ENCODE measurements at places on chromosomes 7 and 10.

DNA sequence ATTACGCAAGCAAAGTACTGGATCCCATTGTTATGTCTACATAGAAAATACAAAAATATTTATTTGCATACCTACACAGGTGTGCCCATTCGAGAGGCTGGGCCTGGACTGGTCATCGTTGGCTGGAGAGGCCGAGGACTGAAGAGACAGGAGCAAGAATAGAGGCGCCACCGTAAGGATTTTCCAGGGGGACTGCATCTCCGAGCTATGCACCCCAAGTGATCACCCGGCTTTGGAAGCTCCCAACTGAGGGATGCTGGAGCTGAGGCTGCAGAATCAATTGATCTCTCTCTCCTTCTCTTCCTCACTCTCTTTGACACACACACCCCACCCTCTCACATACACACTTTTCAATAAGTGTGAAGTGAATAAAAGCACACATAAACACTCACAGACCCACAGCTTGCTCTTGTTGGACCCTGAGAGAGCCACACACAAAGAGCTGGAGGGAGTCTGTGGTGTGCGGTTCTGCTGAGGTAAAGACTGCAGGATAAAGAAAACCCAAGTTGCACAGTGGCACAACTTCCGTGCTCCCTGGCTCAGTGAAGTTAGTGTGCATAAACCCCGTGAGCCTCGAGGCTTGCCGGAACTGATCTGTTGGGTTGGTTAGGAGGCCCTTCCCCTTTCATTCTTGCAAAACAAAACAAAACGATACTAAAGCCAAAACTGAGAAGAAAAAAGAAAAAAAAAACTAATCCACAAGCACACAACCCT is at the start of gene AOAH:
TSS of gene AOAH (minus strand) at position 544 of the 714 bp plus-strand sequence. CDS start at position 198, 346 bp downstream.
- peak; percentile 80 for DNase-seq

- no peak for DNase-seq
Measured at GRCh38 chr7:98641646-98642500, 24.8 kb downstream of the NPTX2 start.

GRCh38 chr10:58585435-58585834 is 72.8 kb downstream of the BICC1 start:
- no peak for DNase-seq

DNA sequence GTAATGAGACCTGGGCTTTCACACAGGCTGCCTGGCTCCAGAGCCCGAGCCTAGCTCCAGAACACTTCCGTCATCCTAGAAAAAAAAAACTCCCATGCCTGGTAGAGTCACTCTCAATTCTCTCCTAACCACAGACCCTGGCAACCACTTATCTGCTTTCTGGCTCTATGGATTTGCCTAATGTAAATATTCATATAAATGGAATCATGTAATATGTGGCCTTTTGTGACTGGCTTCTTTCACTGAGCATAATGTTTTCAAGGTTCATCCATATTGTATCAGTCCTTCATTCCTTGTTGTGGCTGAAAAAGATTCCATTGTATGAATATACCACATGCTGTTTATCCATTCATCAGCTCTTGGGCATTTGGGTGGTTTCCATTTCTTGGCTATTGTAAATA is 167.7 kb upstream of the MKLN1 start:
- no peak for DNase-seq

DNA sequence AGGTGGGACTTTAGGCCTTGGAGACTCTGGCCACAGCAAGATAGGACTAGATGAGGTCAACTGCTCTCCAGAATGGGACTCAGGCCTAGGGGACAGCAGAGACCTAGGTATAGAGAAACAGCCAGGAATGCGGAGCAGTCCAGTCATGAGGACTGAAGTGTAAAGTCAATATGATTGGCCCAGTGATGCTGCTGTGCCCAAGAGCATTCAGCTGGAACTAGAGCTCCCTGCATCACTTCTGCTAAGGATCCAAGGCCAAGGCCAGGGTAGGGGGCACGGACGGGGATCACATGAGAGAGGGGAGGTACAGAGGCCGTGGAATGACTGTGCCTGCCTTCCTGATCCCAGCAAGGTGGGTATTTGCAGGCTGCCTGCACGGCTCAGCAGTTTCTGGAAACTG is 237.9 kb downstream of the FRMD4A start:
- no peak for DNase-seq

DNA sequence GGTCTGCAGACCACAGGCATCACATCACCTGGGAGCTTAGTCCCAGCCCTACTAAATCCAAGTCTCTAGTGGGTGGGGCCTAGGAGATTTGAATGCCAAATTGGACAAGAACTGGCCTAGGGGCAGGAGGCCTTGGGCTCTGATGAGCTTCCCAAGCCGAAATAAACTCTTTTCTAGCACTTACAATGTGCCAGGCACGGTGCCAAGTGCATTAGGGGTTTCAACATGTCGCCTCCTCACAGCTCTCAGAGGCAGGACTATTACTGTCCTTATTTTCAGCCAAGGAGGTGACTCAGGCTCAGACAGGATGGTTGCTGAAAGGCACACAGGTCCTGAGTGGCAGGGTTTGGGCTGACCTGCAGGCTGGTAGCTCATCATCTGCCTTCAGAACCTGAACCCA is 9.2 kb upstream of the CPA1 start:
- no peak for DNase-seq

DNA sequence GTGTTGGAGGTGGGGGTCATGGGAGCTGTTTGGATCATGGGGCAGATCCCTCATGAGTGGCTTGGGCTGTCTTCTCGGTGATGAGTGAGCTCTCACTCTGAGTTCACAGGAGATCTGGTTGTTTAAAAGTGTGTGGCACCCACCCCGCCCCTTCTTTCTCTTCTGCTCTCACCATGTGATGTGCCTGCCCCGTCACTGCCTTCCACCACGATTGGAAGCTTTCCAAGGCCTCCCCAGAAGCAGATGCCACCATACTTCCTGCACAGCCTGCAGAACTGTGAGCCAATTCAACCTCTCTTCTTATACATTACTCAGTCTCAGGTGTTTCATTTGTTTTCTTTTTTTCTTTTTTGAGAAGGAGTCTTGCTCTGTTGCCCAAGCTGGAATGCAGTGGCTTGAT is 170.0 kb downstream of the PTPN20 start:
- DNase-seq = no peak

GRCh38 chr7:131555552-131556052 is 826 bp downstream of the PODXL start:
- no peak for DNase-seq

GRCh38 chr10:101079874-101080273 is 18.1 kb downstream of the KAZALD1 start:
- DNase-seq = no peak

DNA sequence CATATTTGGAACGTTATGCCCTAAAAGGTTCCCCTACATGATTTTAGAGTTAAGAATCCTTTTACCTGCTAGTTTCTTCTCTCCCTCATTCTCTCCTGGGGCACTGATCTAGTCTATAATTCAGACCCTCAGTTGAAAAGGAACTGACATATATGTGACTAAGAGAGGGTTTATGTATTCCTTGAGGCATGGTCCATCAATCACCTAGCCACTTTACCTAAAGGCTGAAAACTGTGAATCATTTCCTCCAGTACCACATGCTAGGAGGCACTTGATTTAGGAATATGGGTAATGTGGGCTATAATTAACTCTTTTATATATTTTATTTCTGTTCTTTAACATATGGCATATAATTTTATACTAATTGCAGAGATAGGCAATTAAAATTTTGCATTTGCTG is 303.5 kb downstream of the BBS9 start:
- no peak for DNase-seq

GRCh38 chr10:72316748-72317435 is 37.8 kb downstream of the DNAJB12 start:
- peak; percentile 55 for DNase-seq

Data from CD4-positive, alpha-beta T cell treated with Interleukin-2 at 100 ng/mL for 4 hours (primary cell).